ENCODE measurements at places on chromosomes 5 and 9.

DNA sequence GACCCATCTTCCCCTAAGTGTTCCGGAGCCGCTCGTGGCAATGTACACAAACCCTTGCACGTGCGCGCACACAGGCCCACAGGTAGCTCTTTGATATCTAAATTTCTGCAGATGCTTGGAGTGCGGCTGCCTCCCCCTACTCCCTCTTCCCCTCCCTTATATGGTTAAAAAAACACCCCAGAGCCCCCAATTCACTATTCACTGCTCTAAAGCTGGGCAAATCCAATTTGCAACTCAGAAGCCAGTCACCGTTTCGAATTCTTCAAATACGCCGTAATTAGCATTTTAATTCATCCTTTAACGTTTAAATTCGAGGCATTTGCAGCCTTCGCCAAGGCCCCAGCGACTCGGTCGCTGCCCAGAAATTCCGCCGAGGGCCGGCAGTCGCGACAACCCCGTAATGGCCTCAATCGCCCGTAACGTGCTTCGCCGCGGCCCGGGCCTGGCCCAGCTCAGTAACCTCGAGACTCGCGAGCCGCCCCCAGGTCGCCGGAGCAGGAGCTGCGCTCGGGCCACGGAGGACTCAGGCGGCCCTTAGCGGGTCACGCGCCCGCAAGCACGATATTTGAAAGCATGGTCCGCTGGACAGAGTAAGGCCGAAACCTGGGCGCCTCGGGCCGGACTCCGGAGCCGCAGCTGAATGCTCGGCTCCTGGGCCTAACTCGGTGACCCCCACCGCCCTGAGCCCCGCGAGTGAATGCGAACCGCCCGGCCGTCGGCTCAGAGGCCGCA lies 1.3 kb downstream of the IRX2 start:
- DNase-seq, result no peak

- no peak for DNase-seq
Observed at GRCh38 chr9:95793924-95794828, 81.3 kb upstream of the ERCC6L2 start.

DNA sequence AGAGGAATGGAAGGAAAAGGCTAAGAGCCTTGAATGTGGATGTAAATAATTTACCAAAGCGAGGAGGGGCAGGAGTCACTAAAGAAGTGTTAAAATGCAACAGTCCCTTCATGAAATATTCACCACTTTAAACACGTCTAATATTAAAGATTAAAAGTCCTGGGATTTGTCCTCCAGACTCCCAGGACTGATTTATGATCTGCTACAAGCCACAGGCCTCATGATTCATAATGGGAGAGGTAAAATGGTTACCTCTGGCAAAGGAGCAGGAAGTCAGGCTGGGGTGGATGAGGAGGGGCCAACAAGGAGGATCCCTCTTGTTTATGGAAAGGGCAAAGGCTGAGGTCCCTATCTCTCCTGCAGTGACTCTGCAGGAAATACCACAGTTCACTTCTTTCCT lies 292.4 kb downstream of the TRIM32 start:
- DNase-seq, result no peak

GRCh38 chr5:120531215-120531614 lies 67.1 kb downstream of the PRR16 start:
- DNase-seq, result no peak

DNA sequence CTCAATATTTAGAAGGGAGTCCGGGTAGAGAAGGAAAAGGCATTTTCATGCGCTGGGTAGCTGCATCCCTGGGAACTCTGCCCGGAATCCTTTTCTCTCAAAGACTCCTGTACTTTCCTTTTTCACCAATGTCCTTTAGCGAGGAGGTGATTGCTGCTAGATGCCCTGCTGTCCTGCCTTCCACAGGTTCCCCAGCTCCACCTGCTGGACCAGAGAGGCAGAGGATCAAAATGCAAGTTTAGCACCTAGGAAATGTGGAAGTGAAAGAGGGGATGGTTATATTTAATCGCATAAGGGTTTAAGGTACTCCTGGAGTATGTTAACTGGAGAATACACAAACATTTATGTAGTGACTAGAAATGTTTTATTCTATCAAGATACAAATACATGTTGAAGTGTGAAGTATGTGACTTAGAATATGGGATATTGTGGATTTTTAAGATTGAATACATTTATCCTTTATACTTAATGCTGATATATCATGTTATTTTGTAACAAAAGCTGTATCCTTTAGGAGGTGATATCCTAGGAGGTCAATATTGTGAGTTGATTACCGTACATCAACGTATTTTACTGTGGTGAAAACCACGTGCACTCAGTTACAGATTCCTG lies 145.7 kb downstream of the ARHGAP26 start:
- DNase-seq, result no peak

GRCh38 chr5:97094579-97095317 lies 47.7 kb downstream of the LIX1 start:
- no peak for DNase-seq

DNA sequence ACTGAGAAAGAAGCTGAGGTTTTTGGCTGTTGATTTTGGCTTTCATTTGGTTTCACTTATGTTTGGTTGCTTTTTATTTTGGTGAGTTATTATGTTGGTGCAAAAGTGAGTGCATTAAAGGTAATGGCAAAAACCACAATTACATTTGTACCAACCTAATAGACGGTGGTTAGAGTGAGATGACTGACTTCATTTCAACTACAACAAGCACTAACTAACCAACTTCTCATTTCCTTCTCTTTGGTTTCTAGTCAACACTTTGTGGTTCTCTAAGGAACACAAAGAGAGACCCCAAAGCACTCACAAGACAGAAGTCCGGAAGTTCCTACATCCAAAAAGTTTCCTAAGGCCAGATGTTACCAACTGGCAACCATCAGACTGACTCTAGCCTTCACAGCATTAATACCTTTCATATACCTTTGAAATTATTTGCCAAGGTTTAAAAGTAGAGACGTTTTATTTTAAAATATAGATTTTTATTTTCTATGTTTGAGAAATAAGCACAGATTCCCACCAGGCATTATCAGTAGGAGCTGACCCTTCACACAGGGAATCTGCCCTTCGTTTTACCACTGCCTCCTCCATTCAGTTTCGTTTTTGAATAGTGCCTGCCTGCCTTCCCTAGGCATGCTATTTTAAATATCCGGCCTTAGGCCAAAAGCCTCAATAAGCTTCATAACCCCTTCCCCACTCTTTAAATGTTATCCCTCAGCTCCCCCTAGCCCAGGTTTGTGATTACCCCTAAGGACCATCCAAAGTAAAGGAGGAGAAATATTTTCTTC lies 301.1 kb upstream of the PTGER4 start:
- peak; percentile 42 for DNase-seq

- no peak for DNase-seq
Observed at GRCh38 chr5:125129151-125129806, 382.8 kb upstream of the ZNF608 start.

- no peak for DNase-seq
Observed at GRCh38 chr9:91077624-91078368, 276.2 kb downstream of the SYK start.

GRCh38 chr9:70535546-70536323 lies 121.3 kb upstream of the KLF9 start:
- no peak for DNase-seq

- no peak for DNase-seq
Observed at GRCh38 chr5:66363097-66363496, 219.0 kb downstream of the SREK1 start.

GRCh38 chr5:173178369-173178910 lies 34.1 kb downstream of the BNIP1 start:
- DNase-seq, result no peak

GRCh38 chr9:82418334-82418733 lies 429.8 kb downstream of the SPATA31D1 start:
- DNase-seq, result no peak

GRCh38 chr5:87278590-87279100 lies 11.0 kb downstream of the RASA1 start:
- DNase-seq, result peak; percentile 40

GRCh38 chr9:112093147-112093869 lies 81.8 kb downstream of the SUSD1 start:
- no peak for DNase-seq

DNA sequence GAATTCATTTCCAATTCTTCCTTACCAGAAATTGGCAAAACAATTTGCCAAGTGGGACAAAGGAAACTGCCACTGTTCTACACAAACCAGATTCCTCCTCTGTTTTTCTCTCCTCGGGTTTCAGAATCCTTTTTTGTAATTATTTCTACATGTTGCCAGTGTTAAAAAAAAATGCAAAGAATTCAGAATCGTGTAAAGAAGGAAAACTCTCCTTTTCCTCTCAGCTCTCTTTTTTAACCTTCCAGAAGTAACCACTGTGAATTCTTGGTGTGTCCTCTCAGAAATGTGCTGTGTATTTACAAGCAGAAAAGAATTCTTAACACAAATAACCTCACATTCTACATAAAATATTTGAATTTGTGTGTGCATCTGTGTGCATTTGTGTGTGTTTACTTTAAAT lies 224.6 kb downstream of the DRD1 start:
- DNase-seq, result no peak

- DNase-seq, result no peak
Observed at GRCh38 chr5:76250463-76250862, 152.6 kb upstream of the IQGAP2 start.

- DNase-seq, result no peak
Observed at GRCh38 chr5:73314395-73315257, 134.0 kb downstream of the FOXD1 start.

- peak; percentile 73 for DNase-seq
Observed at GRCh38 chr5:56123531-56124243, 109.4 kb downstream of the ANKRD55 start.

DNA sequence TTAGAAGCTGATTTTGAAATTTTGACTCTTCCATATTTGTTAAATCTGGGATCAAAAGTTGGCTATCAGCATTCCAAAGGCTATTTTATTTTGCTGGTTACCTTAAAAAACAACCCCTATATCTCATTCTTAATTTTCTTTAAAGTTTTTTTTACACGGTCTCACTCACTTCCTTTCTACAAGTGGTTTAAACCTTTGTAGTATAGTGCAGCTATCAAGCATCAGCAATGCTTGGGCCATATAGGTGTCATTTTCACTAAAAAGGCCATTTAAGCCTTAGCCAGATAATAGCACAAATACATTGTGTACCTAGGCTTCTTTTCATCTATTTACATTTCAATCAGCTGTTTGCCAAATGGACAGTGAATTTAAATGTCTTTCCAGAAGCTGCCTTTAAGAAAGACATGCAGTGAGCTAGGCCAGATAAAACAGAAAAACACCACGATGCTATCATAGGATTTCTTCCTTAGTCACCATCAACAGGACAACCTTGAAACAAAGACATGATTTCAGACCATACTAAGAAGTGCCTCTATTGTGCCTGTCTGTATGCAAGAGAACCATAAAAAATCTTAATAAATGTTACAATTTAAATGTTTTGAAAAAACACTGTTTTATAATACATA lies 104.2 kb downstream of the RAPGEF6 start:
- no peak for DNase-seq

DNA sequence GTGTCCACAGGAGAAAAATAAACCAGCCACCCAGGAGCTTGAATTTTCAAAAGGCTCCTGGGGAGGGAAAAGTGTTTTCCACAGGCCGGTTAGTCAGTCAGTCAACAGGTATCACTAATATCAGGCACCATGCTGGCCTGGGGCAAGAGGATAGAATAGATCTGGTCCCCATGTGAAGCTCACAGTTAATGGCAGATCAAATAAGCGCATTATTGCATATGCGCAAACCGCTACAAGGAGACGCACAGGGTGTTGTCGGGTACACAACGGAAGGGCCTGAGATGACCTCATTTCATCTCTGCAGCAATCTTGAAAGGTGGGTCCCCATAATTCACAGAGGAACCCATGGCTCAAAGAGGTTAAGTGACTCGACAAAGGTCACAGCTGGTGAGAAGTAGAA lies 260.7 kb downstream of the CRB2 start:
- DNase-seq, result no peak

GRCh38 chr9:124014211-124014955 lies 2.8 kb downstream of the LHX2 start:
- no peak for DNase-seq

DNA sequence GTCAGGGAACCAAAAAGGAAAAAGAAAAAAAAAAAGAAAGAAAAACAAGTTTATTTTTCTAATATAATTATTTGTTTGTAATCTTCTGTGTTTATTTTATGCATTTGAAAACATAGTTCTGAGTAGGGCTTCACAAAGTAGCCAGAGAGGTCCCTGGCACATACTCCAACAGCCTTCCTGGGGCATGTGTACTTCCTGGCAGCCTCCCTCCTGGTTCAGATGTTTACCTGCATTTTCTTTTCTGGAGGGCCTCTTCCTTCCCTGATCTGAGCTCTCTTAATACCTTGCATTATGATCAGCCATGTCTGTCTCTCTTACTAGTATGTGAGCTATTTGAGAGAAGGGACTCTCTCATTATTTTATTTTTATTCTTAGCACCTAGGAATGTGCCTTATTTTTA lies 361.8 kb downstream of the KDM4C start:
- DNase-seq, result no peak

DNA sequence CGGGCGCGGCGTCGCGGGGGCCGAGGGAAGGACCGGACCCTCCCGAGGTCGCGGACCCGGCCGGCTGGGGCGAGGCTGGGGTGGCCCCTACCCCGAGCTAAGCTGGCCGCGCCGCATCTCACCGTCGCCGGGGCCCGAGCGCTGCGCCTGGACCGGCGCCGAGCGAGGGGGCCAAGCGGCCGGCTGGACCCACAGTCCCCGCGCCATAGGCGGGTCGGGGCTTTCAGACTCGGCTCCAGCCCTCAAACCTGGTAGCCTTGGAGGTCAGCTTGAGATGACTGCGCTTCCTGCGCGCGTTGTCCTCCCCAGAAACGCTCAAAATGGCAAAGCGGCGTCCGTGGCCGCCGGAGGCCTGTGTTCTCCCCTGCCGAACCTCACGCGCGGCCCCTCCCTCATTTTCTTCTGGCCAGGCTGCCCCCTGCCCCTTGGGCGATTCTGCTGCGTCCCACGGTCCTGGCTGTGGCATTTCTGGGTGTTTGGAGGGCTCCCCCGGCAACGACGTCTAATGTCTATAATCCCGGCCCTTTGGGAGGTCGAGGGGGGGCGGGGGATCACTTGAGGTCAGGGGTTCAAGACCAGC lies 8.7 kb upstream of the GRIN1 start:
- no peak for DNase-seq

- peak; percentile 57 for DNase-seq
Observed at GRCh38 chr5:35651002-35651756, 33.5 kb downstream of the SPEF2 start.

- DNase-seq, result no peak
Observed at GRCh38 chr9:108475813-108476212, 380.0 kb downstream of the ACTL7B start.

- no peak for DNase-seq
Observed at GRCh38 chr5:15501091-15501791, 1.3 kb downstream of the FBXL7 start.

- no peak for DNase-seq
Observed at GRCh38 chr5:158746979-158747378, 352.7 kb downstream of the EBF1 start.

- DNase-seq, result no peak
Observed at GRCh38 chr9:21741151-21741550, 61.3 kb upstream of the MTAP start.

Data from suppressor macrophage treated with lipopolysaccharide for 1 hour (primary cell).